Sigmoid colon (tissue), 7 donors: ENCODE measurements at places on chromosomes 13 and 19. TPM values are rescaled to one million over a fixed set of nuclear protein-coding genes. Genes with fewer than 3 reads are reported as not detected.

ZNF546 gene
- 8.9 TPM for total RNA-seq

RAB3A gene
- 2.2 TPM for total RNA-seq

- H3K4me1 ChIP-seq = no peaks in the 10 kb centered on the region
- H3K36me3 ChIP-seq = no peaks in the 10 kb centered on the region
- no peak overlapping the region for H3K4me3 ChIP-seq
- H3K27me3 ChIP-seq = no peaks in the 10 kb centered on the region
- no peak overlapping the region for H3K27ac ChIP-seq
- no peak for DNase-seq
Observed at GRCh38 chr13:88866195-88866594, 1195.0 kb downstream of the SLITRK5 start.

DMKN gene
- 33.0 TPM for total RNA-seq

- H3K27ac ChIP-seq = no peak overlapping the region
- peaks cover 7% of the 10 kb centered on the region for H3K4me1 ChIP-seq
- DNase-seq = no peak
- no peaks in the 10 kb centered on the region for H3K27me3 ChIP-seq
- H3K4me3 ChIP-seq = no peak overlapping the region
- H3K36me3 ChIP-seq = no peaks in the 10 kb centered on the region
Observed at GRCh38 chr13:39881383-39881782, 225.9 kb downstream of the COG6 start.

C1QTNF9 gene
- not detected for total RNA-seq

KRTDAP gene
- not detected for total RNA-seq

GRCh38 chr13:41150058-41150457, 17.5 kb upstream of the KBTBD6 start:
- no peaks in the 10 kb centered on the region for H3K4me1 ChIP-seq
- no peak overlapping the region for H3K27ac ChIP-seq
- DNase-seq = no peak
- no peaks in the 10 kb centered on the region for H3K27me3 ChIP-seq
- no peak overlapping the region for H3K4me3 ChIP-seq
- no peaks in the 10 kb centered on the region for H3K36me3 ChIP-seq

SNRPA gene
- 60.1 TPM for total RNA-seq

RCBTB2 gene
- 21.9 TPM for total RNA-seq
